ENCODE measurements at places on chromosomes 13 and 19.

DNA sequence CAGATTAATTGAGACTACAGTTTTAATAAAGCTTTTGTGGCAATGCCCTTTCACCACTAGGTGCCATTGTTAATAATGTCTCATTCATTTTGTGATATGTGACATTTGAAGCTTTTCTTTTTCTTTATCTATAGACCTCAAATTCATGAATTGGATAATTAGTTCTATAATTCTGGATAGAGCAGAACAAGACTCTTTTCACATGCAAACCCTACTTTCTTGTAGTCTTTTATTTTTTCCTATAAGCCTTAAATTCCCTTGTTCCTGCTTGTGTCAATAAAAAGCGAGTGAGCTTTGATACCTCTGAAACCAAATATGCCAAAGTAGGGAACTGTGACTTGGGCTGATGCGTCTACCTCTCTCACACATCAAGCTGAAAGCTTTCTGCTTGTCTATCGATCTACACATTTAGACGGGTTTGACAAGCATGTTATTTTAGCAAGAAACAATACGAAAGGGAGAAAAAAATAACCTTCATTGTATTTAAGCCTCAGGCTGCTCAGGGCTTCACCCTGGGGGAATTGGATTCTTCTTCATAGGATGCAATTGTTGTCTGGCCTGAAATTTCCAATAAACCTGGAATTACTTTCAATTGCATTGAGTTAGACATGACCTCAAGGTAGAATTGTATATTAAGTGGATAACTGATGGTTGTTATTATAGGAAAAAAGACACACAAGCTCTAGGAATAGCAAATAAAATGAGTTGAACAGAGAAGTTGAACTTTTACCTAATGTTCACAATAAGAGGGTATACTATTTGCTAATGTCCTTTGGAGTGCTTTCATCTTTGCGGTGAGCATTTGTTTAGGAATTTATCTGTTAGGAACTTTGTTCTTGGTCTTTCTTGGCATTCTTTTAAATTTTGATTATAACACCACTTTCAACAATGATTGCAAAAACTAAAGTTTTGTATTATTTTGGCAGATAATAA is 1150.2 kb upstream of the PCDH9 start:
- DNase-seq = no peak

GRCh38 chr19:28737021-28737895 is 475.7 kb downstream of the UQCRFS1 start:
- no peak for DNase-seq

- DNase-seq = no peak
Measured at GRCh38 chr13:94109715-94110374, 369.6 kb downstream of the DCT start.

DNA sequence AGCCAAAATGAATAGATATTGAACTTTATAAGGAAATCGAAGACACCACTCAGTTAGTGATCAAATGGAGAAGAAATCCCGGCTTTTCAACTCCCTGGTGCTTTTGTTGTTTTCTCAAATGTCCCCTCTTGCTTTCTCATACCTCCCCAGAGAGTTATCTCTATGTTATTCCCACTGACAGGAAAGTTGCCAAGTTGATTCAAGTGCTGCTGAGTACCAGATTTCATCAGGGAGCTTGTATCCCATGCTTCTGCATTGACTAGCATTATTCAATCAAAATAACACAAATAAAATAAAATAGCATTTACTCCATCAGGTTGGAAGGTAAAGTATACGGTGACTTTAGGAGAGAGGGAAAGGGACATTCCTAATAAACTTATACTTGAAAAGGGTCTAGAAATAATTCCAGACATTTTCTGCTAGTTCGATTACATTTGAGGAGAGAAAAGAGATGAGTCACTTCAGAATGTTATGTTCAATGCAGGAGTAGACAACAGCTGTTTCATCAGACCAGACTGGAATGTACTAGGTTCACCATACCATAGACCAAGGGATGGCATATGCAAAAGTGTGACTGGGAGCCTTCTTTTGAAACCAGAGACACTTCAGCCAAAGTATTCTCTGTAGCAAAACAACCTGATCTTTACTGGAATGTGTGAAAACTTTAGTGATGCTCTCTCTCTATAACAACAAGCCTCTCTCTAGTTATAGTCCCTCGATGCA is 397.8 kb downstream of the FGF14 start:
- DNase-seq = no peak

DNA sequence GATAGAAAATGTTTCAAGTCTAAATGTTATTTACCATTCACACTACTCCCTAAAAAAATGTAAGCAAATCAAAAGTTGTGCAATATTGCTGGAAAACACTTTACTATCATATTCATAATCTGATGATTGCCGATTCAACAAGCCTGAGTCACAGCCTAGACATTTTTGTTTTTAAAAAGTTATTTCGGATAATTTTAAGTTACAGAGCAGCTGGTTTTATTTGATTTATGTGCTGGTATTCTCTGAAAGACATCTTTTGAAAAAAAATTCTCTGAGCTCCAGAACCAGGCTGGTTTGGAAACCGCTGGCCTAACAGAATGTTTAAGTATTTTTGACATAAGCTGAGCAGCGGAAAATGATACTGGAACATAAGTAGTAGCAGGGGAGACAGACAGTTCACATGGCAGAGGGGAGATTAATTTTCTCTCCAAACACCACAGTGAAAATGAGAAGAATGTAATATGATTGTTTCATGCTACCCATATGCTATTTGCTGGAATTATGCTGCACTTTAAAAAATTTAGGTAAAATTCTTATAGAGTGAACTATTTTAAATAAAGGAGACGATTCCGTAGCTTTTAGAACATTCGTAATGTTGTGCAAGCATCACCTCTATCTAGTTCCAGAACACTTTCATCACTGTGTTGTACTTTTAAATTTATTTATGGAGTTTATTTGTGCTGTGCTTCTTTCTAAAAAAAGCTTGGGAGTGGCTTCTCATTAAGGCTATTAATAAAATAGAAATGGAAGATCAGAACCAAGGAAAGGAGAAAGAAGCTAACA is 36.1 kb downstream of the TBC1D4 start:
- DNase-seq = no peak

GRCh38 chr19:15640294-15640903 is at the start of gene CYP4F3:
Gene CYP4F3, plus strand, starts transcription at chr19:15640897. Its CDS starts 519 bp downstream, at chr19:15641416.
- DNase-seq = no peak

DNA sequence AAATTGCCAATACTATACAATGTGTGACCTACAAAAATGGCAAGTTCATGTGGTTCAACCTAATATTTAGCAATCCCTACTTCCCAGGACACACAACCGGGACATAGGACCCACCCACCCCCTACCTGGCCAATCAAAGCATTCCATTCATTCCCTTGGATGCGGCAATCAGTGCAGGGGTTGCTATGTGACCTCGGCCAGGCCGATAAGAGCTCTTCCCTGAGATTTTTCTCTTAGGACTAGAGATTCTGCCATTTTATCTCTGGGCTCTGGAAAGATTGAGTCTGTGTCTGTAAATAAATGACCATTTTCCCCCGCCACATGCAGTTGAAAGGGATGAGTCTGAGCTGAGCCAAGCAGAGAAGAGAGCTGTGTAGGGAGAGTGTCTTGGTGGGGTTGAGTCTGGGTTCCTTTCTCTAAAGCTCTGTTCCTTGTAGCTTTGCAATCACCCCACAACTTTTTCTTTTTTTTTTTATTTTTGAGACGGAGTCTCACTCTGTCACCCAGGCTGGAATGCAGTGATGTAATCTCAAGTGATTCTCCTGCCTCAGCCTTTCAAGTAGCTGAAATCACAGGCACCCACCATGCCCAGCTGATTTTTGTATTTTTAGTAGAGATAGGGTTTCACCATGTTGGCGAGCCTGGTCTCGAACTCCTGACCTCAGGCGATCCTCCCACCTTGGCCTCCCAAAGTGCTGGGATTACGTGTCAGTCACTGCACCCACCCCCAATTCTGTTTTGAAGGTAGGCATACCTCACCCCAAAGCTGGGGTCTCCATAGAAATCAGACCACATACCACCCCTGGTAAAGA is 7.4 kb downstream of the IFNL1 start:
- no peak for DNase-seq

- no peak for DNase-seq
Measured at GRCh38 chr13:29436291-29436690, 159.2 kb downstream of the SLC7A1 start.

DNA sequence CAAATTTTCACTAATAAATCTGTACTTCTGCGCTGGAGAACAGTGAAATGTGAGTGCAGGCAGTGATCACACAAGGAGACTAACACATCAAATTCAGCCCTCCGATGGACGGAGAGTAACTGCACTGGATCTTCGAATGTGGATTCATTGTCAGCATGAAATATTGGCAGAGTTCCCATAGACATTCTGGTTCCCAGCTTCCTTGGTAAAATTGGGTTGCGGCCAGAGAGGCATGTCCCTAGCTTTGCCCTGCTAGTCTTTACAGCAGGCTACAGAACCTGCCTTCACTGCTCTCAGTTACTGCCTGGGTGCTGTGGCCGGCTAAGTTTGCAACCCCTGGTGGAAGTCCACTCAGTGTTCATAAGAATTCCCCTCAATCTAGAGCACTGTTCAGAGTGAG is 32.3 kb upstream of the UQCRFS1 start:
- no peak for DNase-seq

DNA sequence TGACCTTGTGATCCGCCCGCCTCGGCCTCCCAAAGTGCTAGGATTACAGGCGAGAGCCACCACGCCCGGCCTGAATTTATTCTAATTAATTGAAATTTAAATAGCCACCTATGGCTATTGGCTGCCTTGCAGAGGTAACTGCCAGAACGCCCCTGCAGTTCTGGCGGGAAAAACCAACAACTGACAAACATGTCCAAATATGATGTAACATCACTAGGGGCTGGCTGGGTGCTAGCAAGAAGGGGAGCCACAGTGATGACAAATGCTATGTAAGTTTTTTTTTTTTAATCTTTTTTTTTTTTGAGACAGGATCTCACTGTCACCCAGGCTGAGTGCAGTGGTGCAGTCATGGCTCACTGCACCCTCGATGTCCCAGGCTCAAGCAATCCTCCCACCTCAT is 12.9 kb downstream of the ZSWIM9 start:
- DNase-seq = no peak

All from head of caudate nucleus (tissue), 42 donors.